ENCODE measurements at places on chromosomes 12 and 14. TPM values are rescaled to one million over a fixed set of nuclear protein-coding genes. Genes with fewer than 3 reads are reported as not detected.

DNA sequence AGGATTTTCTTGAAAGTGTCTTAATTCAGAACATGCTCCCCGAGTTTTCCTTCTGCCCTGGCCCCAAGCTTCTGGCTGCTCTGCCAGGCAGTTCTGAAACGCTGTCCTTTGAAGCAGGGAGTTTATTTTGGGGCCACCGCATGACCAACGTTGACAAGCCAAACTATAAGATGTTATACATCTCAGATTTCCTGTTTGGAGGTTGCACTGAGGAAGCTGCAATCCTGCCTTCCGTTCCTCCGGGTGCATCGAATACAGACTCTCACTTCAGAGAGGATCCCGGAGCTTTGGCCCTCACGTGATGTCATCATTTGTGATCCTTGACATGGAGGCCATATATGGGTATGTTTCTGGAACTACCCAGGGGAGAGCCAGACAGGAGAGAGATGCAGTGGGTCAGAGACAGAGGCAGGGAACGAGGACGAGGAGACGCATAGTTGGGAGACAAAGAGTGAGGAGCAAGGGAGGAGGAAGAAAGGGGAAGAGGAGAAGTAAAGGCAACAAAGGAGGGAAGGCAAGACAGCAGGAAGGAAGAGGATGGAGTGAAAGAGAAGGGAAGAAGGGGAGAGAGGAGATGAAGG is at the start of gene ASB2:
ASB2 (minus strand) TSS at position 94 of the 581 bp plus-strand sequence. CDS start 12,031 bp downstream, outside the sequence.
- DNase-seq: peak; percentile 52
- H3K4me3 ChIP-seq: no peak within 1 kb of the TSS
- H3K27me3 ChIP-seq: no peaks in the 10 kb centered on the region
- peak within 1 kb of the TSS; percentile 58 for H3K27ac ChIP-seq
- peaks cover 16% of the 10 kb centered on the region for H3K4me1 ChIP-seq
- H3K36me3 ChIP-seq: no peaks in the 10 kb centered on the region

Gene KCNC2
- not detected for total RNA-seq

GRCh38 chr14:93023802-93024434 is 91.8 kb downstream of the ITPK1 start:
- DNase-seq: no peak
- no peaks in the 10 kb centered on the region for H3K4me1 ChIP-seq
- H3K36me3 ChIP-seq: no peaks in the 10 kb centered on the region
- H3K4me3 ChIP-seq: no peak overlapping the region
- H3K27ac ChIP-seq: no peak overlapping the region

- H3K4me3 ChIP-seq: no peak overlapping the region
- H3K27ac ChIP-seq: no peak overlapping the region
- H3K36me3 ChIP-seq: no peaks in the 10 kb centered on the region
- H3K4me1 ChIP-seq: peaks cover 11% of the 10 kb centered on the region
- no peaks in the 10 kb centered on the region for H3K27me3 ChIP-seq
Measured at GRCh38 chr12:110744151-110744571, 1.5 kb upstream of the PPP1CC start.

GRCh38 chr14:76208340-76208739 is 56.6 kb downstream of the GPATCH2L start:
- peaks cover 1% of the 10 kb centered on the region for H3K4me1 ChIP-seq
- no peak for DNase-seq
- no peaks in the 10 kb centered on the region for H3K27me3 ChIP-seq
- no peak overlapping the region for H3K4me3 ChIP-seq

GRCh38 chr14:72178517-72178916 is 246.3 kb downstream of the RGS6 start:
- H3K27ac ChIP-seq: no peak overlapping the region
- no peak overlapping the region for H3K4me3 ChIP-seq
- no peak for DNase-seq
- H3K4me1 ChIP-seq: no peaks in the 10 kb centered on the region
- H3K27me3 ChIP-seq: no peaks in the 10 kb centered on the region
- no peaks in the 10 kb centered on the region for H3K36me3 ChIP-seq

- H3K27me3 ChIP-seq: no peaks in the 10 kb centered on the region
- H3K36me3 ChIP-seq: no peaks in the 10 kb centered on the region
- H3K4me1 ChIP-seq: peaks cover 10% of the 10 kb centered on the region
- H3K27ac ChIP-seq: no peak overlapping the region
Measured at GRCh38 chr12:9673404-9674225, 4.1 kb downstream of the CLEC2D start.

GRCh38 chr14:105666420-105666819 is 140.0 kb downstream of the TMEM121 start:
- no peak for DNase-seq
- H3K27me3 ChIP-seq: no peaks in the 10 kb centered on the region
- no peaks in the 10 kb centered on the region for H3K36me3 ChIP-seq
- no peaks in the 10 kb centered on the region for H3K4me1 ChIP-seq
- no peak overlapping the region for H3K4me3 ChIP-seq

GRCh38 chr12:25194722-25195055 is 271 bp downstream of the DNAI7 start:
- H3K27me3 ChIP-seq: no peaks in the 10 kb centered on the region
- H3K27ac ChIP-seq: no peak overlapping the region
- DNase-seq: no peak
- peaks cover 3% of the 10 kb centered on the region for H3K4me1 ChIP-seq

Gene ARMH4
- total RNA-seq: 4.4 TPM

- no peak overlapping the region for H3K4me3 ChIP-seq
- H3K36me3 ChIP-seq: peaks cover 18% of the 10 kb centered on the region
- peak; percentile 25 for DNase-seq
- peaks cover 10% of the 10 kb centered on the region for H3K4me1 ChIP-seq
Measured at GRCh38 chr12:24861766-24862540, 86.9 kb downstream of the BCAT1 start.

Gene RBP5
- total RNA-seq: not detected

Gene PPP4R4
- total RNA-seq: 0.56 TPM

Gene KRT86
- not detected for total RNA-seq

DNA sequence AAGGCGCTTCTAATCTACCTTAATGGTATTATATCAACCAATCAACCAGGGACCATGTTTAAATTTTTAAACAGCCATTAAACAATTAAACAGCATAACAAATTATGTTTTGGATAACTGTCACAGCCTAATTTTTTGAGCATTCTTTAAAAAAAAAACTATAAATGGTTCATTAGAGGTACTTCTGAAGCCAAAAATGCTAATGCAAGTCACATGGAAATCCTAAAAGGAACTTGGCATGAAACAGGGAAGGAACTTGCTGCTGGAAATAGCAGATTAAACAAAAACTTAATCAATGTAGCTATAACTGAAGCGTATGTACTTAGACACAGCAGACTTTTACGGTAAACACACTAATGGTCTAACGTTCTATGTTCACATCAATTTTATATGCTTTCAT is 190.2 kb upstream of the BTG1 start:
- H3K27me3 ChIP-seq: peaks cover 2% of the 10 kb centered on the region
- no peak overlapping the region for H3K27ac ChIP-seq
- no peaks in the 10 kb centered on the region for H3K4me1 ChIP-seq
- no peak overlapping the region for H3K4me3 ChIP-seq

Gene LHX5
- total RNA-seq: not detected

Gene CEP170B
- 3.6 TPM for total RNA-seq

Gene COX8C
- total RNA-seq: not detected

Gene LMO3
- total RNA-seq: 1.7 TPM

Gene MLF2
- 236 TPM for total RNA-seq

DNA sequence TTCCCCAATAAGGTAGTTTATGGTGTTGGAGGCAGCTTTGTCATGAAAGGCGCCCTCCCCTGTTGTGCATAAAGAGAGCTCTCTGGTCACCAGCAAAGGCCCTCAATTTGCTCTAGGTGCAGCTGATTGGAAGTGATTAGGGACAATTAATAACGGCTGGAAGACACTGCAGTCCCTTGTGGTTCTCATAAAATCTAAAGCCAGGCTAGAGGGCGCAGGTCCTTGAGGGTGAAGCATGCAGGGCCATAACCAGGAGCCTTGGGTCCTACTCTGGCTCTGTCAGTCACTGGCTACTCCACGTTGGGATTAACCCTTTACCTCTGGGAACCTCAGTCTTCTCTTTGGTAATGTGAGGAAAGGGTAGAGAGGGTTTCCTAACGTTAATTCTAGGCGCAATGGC is 1.9 kb downstream of the DAAM1 start:
- no peaks in the 10 kb centered on the region for H3K27me3 ChIP-seq
- peaks cover 4% of the 10 kb centered on the region for H3K4me1 ChIP-seq
- no peaks in the 10 kb centered on the region for H3K36me3 ChIP-seq
- H3K27ac ChIP-seq: peak overlapping the region; percentile 46
- DNase-seq: no peak

Gene ESPL1
- 5.6 TPM for total RNA-seq

GRCh38 chr12:77845831-77846230 is 15.1 kb downstream of the NAV3 start:
- H3K36me3 ChIP-seq: no peaks in the 10 kb centered on the region
- H3K4me3 ChIP-seq: no peak overlapping the region
- H3K27ac ChIP-seq: no peak overlapping the region
- peak; percentile 44 for DNase-seq
- H3K4me1 ChIP-seq: no peaks in the 10 kb centered on the region

Gene PCNX1
- total RNA-seq: 43.7 TPM

Gene TCL1B
- total RNA-seq: not detected

Gene OVCH1
- total RNA-seq: 0.18 TPM

Gene DPF3
- total RNA-seq: 32.8 TPM

- no peak overlapping the region for H3K27ac ChIP-seq
- no peaks in the 10 kb centered on the region for H3K36me3 ChIP-seq
- no peaks in the 10 kb centered on the region for H3K4me1 ChIP-seq
- no peak overlapping the region for H3K4me3 ChIP-seq
- DNase-seq: no peak
Measured at GRCh38 chr14:104136472-104137296, 1.7 kb upstream of the KIF26A start.

Gene GARIN6
- total RNA-seq: not detected

Gene SPIC
- not detected for total RNA-seq

Gene CISTR
- not detected for total RNA-seq

- no peaks in the 10 kb centered on the region for H3K36me3 ChIP-seq
- no peak for DNase-seq
- no peaks in the 10 kb centered on the region for H3K4me1 ChIP-seq
- H3K27me3 ChIP-seq: peaks cover 23% of the 10 kb centered on the region
- H3K27ac ChIP-seq: no peak overlapping the region
Measured at GRCh38 chr14:23442721-23443356, 7.4 kb upstream of the MYH7 start.

- no peaks in the 10 kb centered on the region for H3K4me1 ChIP-seq
- H3K27ac ChIP-seq: no peak overlapping the region
- H3K27me3 ChIP-seq: no peaks in the 10 kb centered on the region
- H3K4me3 ChIP-seq: no peak overlapping the region
- H3K36me3 ChIP-seq: no peaks in the 10 kb centered on the region
- DNase-seq: no peak
Measured at GRCh38 chr12:20205854-20206253, 162.5 kb upstream of the PDE3A start.

Gene PRKD1
- total RNA-seq: 12.8 TPM

- peaks cover 7% of the 10 kb centered on the region for H3K4me1 ChIP-seq
- H3K27me3 ChIP-seq: peaks cover 63% of the 10 kb centered on the region
- no peak for DNase-seq
- H3K4me3 ChIP-seq: no peak overlapping the region
Measured at GRCh38 chr12:49296836-49297694, 2.1 kb downstream of the PRPH start.

DNA sequence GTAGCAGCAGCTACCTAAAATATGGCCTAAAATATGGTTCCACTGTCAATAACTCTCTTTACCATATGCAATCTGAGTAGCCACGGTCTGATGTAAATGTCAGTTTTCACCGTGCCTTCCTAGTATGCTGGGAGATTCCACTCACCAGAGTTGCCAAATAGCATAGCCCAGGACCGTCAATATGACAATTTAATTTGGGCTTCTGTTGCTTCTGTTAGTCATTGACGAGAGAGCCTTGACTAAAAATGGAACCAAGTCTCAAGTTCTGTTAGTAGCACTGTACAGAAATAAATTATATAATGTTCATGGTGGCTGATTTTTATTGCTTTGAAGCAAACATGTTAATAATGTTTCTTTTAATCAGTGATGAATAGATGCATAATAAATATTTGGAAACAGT is 348.4 kb downstream of the BCAT1 start:
- H3K27ac ChIP-seq: no peak overlapping the region
- no peak overlapping the region for H3K4me3 ChIP-seq
- no peak for DNase-seq

GRCh38 chr14:100468557-100468956 is 118.7 kb downstream of the BEGAIN start:
- no peaks in the 10 kb centered on the region for H3K27me3 ChIP-seq
- no peak overlapping the region for H3K27ac ChIP-seq
- peaks cover 6% of the 10 kb centered on the region for H3K36me3 ChIP-seq
- no peak overlapping the region for H3K4me3 ChIP-seq
- H3K4me1 ChIP-seq: no peaks in the 10 kb centered on the region

DNA sequence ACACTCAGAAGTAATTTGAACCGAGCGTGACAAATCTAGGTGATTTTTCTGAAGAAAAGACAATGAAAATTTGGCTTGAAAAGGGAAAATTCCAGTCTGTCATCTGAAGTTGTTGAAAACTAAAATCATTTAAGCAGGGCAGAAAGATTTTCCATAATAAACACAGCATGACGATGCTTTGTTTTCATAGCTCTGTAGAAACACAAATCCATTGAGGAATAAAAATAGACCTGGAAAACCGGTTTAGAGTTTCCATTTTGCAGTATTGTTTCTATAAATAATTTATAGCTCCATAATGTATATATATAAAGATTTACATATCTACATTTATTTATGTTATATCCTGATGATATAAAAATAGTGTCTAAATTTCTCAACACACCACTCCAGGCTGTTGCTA is 1918.5 kb upstream of the FLRT2 start:
- H3K36me3 ChIP-seq: no peaks in the 10 kb centered on the region
- H3K4me3 ChIP-seq: no peak overlapping the region
- H3K27me3 ChIP-seq: no peaks in the 10 kb centered on the region

GRCh38 chr14:78135450-78135891 is 34.7 kb upstream of the NRXN3 start:
- H3K27me3 ChIP-seq: no peaks in the 10 kb centered on the region
- no peaks in the 10 kb centered on the region for H3K4me1 ChIP-seq
- no peak overlapping the region for H3K27ac ChIP-seq
- H3K36me3 ChIP-seq: no peaks in the 10 kb centered on the region
- no peak overlapping the region for H3K4me3 ChIP-seq

DNA sequence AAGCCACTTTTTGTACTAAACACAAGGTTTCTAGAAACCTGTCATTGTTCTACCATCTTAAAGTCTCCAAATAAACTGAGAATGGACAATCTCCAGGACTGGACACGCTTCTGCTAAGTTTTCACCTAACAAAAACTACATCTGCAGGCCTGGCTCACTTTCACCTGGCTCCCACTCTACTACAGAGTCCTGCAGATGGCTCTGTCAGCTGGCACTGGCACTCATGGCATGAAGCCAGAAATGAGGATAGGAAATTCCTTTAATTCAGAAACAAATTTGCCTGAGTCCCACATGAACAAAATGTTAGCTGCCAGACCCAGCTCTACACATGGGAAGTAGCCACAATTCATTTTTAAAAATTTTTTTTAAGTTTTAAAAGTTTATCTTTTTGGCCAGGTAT is 42.1 kb downstream of the STXBP6 start:
- H3K4me3 ChIP-seq: no peak overlapping the region
- H3K27ac ChIP-seq: no peak overlapping the region
- no peaks in the 10 kb centered on the region for H3K36me3 ChIP-seq
- H3K4me1 ChIP-seq: peaks cover 16% of the 10 kb centered on the region
- no peak for DNase-seq
- H3K27me3 ChIP-seq: no peaks in the 10 kb centered on the region

- H3K27ac ChIP-seq: peak overlapping the region; percentile 72
- peak overlapping the region; percentile 97 for H3K4me3 ChIP-seq
- peak; percentile 27 for DNase-seq
- no peaks in the 10 kb centered on the region for H3K27me3 ChIP-seq
Measured at GRCh38 chr12:42326541-42327226, 717 bp downstream of the PPHLN1 start.
